ENCODE measurements at places on chromosomes 5 and 9.
A peak's percentile ranks its signal among the peaks of the same experiment; 100 is the strongest.

- DNase-seq: no peak
Observed at GRCh38 chr5:157233515-157233914, 32.4 kb upstream of the CYFIP2 start.

DNA sequence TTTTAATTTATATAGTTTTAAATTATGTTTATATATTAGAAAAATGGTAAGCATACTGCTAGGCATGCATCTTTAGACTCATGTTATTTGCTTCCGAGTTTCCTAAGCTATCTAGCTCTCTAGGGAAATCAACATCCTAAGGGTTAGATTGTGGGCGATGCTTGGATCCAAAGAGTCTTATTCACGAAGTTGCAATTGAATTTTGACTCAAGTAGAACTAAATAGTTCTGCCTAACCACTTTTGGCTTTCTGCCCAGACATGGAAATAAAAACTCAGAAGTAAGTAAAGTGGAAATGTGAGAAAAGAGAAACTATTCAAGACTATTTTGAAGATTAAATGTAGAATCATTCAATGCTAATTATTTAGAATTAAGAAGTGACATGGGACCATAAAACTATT is 440.4 kb downstream of the CDH18 start:
- no peak for DNase-seq

DNA sequence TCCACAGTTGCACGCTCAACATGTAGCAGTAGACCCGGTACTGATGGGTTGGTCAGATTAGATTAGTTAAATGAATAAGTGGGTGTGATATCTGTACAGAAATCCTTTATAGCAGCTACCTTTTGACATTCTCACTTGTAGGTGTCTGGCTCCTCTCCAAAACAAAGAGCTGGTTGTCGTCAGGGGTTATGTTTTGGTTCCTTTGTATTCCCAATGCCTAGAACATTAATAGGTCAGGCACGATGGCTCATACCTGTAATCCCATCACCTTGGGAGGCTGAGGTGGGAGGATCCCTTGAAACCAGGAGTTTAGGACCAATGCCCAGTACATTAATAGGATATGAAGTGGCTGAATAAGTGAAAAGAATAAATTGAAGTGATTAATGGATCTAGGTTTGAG is 182.1 kb downstream of the SNCAIP start:
- DNase-seq: peak; percentile 16

GRCh38 chr5:172915514-172915913 is 43.7 kb upstream of the RPL26L1 start:
- no peak for DNase-seq

DNA sequence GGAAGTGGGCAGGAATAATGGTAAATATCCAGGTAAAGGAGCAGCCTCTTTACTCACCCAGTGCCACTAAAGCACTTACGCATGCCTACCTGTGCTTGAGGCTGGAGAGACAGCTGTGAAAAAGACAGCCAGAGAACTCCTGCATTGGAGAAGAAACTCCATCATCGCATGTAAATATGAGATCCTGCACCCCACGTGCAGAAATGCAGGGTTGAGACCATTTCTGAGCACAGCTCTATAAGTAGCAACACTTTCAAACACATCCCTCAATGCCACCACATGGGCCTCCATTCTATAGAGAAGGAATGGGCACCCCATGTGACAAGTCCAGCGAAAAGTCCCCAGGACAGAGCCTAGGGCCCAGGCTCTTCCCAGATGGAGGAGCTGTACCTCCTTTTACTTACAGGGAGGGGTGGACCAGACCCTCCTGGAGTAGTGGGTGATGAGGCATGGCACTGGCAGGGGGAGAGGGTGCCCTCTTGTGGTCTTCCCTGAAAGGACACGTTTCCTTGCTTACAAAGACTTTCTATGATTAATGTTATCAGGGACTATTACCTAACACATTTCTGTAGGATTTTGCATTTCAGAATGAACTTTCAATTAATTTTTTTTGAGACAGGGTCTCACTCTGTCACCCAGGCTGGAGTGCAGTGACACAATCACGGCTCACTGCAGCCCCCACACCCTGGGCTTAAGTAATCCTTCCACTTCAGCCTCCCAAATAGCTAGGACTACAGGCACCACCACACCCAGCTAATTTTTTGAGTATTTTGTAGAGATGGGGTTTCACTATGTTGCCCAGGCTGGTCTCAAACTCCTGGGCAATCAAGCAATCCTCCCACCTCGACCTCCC is 55.3 kb upstream of the IL17B start:
- no peak for DNase-seq

DNA sequence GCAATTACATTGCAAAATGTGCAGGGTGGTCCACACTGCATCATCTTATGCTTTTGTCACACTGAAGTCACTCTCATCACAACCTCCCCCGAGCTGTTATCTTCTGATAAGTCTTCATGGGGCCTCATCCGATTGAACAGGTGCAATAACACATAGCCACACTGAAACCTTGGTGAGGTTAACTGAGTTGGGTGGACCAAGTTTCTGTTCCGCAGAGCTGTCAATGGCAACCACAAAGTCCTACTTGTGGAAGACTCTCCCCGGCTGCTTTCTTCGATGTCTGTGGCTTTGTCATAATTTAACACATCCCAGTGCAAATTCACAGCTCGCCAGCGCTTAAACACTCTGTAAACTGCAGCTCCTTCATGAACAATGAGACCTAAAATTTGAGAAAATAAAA is 112.2 kb downstream of the MARCHF11 start:
- no peak for DNase-seq

DNA sequence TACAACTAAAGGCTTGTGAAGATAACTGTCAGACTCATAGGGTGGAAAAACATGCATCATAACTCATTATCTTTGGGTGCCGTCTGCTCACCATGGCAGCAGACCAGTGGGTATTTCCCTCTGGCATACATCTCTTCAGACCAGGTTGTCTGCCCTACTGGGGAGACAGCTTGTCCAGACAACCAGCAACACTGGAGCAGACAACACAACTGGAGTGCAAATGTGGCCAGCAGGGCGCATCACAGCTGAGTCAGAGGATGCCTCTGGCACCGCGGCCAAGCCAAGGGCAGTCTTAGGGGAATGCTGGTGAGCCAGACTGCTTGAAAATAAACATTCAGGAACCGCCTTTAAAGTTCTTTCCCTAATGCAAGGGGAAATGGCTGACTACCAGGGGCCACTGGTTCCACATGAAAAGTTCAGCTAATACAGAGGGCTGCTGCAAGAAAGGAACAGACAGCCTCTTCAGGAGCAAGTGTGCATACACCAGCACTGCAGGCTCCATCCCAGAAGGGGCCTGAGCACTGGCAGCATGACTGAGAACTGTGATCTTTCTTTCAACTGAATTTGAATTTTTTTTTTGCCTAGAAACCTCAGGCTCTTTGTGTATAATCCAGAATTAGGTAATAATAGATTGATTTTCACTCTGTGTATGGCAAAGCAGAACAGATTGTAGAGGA is 77.3 kb downstream of the MAMDC2 start:
- no peak for DNase-seq

DNA sequence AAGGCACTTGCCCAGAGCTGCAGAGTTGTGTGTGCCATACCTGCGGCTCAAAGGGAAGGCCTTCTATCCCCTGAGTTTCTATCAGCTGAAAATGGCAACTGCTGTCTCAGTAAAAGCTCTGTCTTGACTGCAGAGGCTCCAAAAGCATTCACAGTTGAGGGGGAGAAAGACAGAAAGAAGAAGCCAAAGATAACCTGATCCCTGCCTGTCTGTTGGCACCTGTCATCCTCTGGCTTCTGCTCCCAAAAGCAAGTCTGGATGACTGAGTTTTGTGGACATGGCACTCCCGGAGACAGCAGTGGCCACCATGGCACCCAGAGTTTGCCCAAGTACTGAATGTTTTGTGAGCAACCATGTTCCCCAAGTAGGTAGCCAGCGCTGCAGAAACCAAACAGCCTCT is 176.6 kb downstream of the NR3C1 start:
- DNase-seq: no peak

GRCh38 chr9:123615381-123615780 is 259.4 kb downstream of the CRB2 start:
- no peak for DNase-seq

DNA sequence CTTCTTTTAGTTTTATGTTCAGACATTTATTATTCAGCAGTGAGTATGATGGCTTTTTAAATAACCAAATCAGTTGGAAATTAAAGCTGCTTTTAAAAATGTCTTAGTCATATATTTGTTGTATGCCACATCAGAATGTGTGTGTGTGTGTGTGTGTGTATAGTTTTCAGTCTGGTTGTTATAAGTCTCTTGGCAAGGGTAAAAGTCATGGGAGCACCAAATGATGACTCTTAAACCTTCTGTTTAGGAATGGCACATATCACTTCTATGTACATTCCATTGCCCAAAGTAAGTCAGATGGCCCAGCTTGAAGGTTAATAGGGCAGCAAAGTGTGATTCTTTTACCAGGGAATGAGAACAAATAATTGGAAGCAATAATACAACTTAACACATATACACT is 135.9 kb downstream of the RNF180 start:
- DNase-seq: no peak

DNA sequence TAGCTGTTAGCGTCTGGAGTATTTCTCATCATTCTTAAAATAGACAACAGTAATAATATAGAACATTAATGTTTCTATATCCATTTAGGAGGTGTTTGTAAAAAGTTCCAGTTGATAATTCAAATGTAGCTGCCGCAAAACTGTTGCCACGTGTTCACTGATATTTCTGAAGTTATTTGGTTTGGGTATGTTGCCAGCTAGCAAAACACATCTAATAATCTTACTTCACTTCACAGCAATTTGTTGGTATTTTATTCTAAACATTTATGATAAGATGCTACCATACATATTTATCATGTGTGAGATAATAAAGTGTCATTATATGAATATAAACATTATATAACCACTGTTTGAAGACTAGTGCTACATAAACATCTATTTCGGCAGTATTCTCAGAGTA is 101.6 kb downstream of the CDH12 start:
- DNase-seq: no peak

DNA sequence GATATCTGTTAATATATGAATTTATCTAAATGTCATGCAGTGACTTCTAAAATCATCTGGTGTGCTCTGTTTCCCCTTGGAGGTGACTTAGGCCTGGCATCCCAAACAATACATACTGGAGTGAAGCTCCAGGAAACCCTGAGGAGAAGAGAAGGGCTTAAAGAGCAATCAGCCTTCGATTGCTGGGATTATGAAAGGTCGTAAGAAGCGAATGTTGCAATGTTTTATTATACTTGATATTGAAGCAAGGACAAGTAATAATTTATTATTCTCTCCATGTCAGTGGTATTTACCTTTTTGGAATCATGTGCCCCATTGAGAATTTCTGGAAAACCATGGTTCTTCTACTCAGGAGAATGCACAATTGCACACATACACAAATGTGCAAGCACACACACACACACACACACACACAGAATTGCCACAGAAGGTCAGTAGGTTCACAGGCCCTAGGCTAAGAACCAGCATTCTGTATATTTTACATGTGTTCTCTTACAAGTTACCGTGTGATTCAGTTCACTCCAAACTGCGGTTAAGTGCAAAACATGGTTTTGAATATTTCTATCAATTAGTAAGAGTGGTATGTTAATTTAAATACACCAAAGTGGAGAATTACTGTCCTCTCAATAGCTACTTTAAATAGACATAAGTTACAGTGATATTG is 79.1 kb upstream of the CDKN2B start:
- DNase-seq: no peak

GRCh38 chr9:93451849-93452709 is 594 bp downstream of the FAM120A start:
- DNase-seq: no peak

GRCh38 chr5:6125781-6126180 is 252.6 kb downstream of the MED10 start:
- DNase-seq: no peak

- DNase-seq: no peak
Observed at GRCh38 chr5:135225856-135226560, 173.0 kb downstream of the MACROH2A1 start.

DNA sequence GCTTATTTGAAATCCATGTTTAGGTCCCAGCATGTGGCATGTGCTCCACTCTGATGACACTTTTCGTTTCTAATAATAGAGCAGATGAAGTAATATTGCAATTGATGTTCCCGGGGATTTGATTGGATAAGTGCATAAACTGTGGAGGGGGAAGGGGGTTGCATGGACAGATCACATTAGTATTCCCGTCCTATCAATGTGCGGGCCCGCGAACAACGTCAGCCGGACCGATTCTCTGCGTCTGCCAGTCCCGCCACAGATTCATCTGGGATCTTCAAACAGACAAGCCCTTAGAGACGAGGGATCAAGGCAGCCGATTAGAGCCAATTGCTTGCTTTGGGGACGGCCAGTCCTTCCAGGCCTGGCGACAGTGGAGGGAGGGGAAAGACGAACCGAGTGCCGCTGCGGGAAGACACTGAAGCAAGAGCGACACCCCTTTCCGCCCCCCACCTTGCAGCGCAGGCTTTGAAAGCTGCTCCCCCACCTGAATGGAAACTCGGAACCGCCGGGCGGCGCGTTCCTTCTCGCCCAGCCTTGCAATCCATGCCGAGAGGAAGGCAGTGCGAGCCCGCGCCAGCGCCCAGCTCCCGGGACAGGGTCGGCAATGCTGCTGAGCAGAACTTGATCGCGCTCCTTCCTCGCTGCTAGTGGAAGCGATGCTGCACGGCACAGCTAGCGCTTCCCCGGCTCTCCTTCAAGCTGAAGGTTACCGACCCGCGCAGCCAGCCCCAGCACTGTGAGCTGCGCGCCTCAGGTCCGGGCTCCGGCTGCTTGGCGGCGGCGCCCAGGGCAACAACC is at the start of gene RGS7BP:
Gene RGS7BP, plus strand, starts transcription at position 247 of the 798 bp plus-strand sequence. CDS start 610 bp downstream, outside the sequence.
- no peak for DNase-seq

DNA sequence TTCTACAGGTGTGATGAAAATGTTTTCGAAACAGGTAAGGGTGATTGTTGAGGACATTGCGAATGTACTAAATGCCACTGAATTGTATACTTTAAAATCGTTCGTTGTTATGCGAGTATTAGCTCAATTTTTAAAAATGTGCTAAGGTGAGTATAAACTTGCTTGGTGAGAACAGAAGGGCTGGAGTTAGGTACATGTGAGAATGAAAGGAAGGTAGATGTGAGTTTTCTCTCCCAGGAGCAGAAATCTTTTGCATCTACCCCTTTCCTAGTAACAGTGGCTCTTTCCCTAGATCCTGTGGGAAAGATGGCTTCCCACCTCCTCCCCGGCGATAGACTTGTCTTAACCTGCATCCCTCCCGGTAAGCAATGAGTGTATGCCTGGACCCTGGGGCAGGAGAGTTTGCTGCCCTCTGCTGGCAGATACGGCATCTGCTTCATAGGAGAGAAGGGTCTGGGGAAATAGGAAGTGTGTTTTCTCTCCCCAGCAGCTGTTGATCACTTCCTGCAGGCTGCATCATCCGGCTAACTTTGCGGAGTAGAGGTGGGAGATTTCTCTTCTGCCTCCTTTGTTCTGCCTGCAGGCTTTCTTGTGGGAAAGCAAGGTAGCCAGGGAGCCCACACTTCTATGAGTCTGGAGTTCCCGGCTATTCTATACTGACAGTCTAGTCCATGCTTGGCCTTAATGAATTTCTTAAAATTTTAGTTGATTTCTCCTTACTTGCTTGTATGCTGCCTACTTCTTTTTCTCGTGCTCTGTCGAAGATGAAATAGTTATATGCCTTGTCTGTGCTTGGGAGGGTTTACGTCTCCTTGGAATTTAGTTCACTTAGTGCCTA is 373.3 kb upstream of the SEMA6A start:
- peak; percentile 9 for DNase-seq
